Activated CD4-positive, alpha-beta T cell treated with anti-CD3 and anti-CD28 coated beads for 24 hours (primary cell): ENCODE measurements at places on chromosomes 5 and 9.

GRCh38 chr9:109926421-109926869, 146.4 kb downstream of the PALM2AKAP2 start:
- DNase-seq: no peak

DNA sequence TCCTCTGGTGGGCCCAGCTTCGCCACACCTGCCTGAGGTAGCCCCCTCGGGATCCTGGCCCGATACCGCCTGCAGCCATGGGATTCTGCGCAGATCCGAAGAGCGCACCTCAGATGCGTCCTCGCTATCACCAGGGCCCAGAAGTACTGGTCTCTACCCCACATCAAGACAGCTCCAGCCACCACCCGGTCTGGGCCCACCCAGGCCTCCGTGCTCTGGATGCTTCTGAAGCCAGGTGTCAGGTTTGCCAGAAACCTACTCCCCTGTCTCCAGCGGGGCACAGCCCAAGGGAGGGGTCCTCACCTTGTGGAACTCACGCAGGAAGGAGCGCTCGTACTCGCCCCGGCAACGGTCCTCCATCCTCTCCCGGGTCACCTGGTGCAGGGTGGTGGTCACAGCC, 2.4 kb downstream of the ANAPC2 start:
- no peak for DNase-seq

DNA sequence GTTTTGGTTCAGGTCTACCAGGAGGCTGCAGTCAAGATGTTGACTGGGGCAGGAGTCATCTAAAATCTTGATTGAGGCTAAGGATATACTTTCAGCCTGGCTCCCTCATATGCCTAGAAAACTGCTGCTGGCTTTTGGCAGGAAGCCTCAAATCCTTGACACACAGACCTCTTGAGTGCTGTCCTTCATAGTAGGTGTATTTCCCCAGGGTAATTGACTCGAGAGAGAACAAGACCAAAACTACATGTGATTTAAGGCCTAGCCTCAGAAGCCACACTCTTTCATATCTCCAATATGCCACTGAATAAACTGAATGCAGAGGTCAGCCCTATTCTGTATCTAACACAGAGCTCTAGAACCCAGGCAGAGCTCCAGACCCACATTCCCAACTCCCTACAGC, 402.3 kb upstream of the ADAMTS16 start:
- DNase-seq: no peak

DNA sequence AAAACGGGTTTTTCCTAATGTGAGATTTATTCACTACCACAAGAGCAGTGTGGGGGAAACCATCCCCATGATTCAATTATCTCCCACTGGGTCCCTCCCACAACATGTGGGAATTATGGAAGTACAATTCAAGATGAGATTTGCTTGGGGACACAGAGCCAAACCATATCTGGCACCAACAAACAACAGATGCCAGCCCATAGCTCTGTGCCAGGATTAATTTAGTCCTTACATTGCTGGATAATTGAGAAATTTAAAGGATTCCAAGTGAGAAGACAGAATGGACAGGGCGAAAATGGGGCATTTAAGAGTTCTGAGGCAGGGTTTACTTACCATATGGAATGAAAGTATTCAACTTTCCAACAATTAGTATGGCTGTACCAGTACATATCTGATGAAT, 30.8 kb upstream of the DNAH5 start:
- DNase-seq: no peak

DNA sequence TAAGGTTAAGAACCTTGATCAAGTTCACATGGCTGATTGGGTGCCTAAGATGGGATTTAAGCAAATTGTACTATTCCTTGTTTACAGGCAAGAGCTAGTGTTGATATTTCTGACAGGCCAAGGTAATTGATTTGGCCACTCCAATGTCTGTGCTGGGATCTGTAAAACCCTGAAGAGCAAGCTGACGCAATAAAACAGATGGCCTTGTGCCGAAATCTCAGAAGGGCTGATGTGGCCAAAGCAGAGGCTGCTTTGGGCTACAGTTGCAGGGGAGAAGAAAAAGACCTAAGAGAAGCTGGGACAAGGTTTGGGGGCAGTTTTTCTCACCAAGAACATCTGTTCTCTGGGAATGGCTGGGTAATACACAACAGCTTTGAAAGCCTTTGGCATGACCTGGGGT, 463.2 kb upstream of the ZNF608 start:
- DNase-seq: no peak

GRCh38 chr5:73908395-73908794, 282.4 kb downstream of the ARHGEF28 start:
- DNase-seq: no peak

GRCh38 chr9:116942593-116943061, 255.5 kb downstream of the TRIM32 start:
- DNase-seq: no peak

GRCh38 chr9:20563917-20564316, 58.4 kb downstream of the MLLT3 start:
- no peak for DNase-seq

GRCh38 chr9:77952635-77953328, 78.8 kb downstream of the GNAQ start:
- no peak for DNase-seq

DNA sequence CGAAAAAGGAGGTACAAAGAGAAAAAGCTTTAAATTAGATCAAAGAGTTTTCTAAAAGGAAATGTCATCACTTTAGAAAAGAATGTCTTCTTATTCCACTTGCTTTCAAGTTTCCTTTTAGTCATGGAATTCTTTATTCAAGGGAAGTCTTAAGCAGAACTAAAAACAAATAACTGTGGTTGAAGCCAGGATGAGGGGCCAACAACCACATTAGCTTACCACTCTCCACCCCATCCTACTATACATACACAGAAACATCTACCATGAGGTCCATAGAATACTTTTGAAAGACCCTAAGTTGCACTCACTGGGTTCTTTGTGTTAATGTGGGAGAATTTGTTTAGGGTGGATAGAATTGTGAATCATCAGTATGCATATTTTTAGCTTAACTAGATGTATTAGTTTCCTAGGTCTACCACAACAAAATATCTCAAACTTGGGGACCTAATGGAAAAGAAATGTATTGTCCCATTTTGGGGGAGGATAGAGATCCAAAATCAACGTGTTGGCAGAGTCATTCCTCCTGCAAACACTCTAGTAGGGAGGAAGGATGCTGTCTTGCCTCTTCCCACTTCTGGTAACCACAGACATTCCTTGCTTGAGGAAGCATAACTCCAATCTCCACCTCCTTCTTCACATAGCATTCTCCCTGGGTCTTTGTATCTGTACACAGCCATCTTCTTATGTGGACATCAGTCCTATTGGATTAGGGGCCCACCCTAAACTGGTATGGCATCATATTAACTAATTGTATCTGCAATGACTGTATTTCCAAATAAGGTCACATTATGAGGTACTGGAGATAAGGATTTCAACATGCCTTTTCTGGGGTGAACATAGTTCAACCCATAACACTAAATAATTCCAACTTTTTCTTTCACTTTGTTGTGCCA, 239.4 kb downstream of the LURAP1L start:
- no peak for DNase-seq

DNA sequence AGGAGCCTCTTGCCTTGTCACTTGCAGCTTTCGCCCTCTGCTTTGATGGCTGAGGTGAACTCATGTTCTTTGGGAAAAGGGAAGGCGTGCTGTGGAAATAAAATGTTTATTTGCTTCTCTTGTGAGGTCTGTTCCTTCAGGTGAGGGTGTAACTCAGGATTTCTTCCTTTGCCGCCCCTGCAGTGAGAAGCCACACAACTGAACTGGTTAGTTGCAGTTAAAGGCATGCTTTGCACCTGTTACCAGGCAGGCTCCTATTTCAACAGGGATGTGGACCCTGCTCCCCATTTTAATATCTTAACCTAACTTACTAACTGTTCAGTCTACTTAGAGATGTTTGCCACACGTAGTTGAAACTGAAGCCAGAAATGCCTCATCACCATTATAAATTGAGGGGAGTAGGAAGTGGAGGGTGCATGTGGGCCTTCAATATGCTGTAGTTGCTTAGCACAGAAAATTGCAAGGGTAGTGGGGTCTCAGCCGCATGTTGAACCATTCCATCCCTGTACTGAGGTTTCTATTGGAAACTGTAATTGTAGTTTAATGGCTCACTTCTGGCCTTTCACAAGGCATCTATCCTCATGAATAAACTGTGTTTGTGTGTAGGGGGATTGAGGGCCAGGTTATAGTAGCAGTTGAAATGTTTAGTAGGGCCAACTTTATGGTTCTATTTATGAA, 7.9 kb downstream of the RACK1 start:
- DNase-seq: no peak

- DNase-seq: no peak
Observed at GRCh38 chr9:135617538-135617900, 21.8 kb downstream of the GLT6D1 start.

DNA sequence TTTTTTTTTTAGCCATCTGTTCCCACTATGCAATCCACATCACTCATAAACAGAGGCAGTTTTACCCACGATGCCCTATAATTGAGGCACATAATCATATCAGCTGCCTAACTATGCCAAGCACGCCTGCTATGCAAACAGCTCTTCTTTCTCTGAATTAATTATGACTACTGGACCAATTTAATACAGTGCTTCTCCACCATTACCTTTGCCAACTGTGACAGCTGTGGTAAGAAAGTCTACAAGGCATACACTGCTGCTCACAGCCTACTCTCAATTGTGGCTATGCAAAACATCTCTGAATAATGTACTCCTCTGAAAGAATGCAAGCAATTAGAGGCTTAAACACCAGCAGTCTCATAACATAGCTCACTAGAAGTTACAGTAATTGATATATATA, 97.1 kb downstream of the DTWD2 start:
- DNase-seq: no peak

GRCh38 chr5:72434781-72435437, 72.3 kb downstream of the ZNF366 start:
- no peak for DNase-seq

DNA sequence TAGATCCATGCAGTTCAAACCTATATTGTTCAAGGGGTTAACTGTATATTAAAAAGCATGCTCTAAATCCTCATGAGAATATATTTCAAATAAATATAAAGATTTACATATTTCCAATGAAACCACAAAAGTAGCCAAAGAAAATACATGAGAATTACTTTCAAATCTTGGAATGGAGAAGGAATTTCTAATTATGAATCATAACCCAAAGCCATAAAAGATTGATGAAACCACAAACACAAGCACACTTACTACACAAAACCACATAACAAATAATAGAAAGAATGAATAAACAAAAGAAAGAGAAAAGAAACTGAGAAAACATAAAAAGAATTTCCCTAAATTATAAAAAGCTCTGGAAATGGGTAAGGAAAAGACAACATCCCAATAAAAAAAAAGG, 16.0 kb downstream of the ERP44 start:
- no peak for DNase-seq

- DNase-seq: peak; percentile 64
Observed at GRCh38 chr5:173329491-173330337, 1.5 kb upstream of the STC2 start.

DNA sequence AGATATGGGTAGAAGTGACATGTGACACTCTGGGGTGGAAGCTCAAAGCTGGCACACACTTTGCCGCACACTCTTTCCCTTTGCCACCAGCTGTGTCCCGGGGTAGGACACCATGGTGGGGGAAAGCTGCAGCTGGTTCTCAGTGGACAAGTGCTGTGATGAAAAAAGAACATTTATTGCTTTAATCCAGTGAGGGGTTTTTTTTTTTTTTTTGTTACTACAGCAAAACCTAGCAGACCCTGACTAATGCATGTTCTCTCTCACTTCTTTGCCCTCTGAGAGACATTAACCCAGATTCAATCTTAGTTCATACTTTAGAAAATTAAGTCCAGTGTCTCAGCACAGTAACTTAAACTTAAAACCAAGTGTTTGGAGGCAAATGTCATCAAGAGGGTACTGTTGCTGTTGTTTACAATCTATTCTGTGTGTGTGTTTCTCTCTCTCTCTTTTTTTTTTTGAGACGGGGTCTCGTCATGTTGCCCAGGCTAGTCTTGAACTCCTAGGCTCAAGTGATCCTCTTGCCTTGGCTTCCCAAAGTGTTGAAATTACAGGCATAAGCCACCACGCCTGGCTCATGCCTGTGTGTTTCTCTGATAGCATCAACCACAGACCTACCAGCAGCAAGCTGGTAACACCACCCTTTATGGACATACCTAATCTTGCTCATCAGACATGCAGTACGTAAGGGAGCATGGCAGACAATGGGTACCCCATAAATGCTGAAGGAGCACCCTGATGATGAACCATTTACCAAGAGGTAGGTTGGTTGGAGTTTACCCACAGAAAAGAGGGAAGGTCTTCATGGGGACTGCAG, 84.7 kb upstream of the TBC1D2 start:
- no peak for DNase-seq

DNA sequence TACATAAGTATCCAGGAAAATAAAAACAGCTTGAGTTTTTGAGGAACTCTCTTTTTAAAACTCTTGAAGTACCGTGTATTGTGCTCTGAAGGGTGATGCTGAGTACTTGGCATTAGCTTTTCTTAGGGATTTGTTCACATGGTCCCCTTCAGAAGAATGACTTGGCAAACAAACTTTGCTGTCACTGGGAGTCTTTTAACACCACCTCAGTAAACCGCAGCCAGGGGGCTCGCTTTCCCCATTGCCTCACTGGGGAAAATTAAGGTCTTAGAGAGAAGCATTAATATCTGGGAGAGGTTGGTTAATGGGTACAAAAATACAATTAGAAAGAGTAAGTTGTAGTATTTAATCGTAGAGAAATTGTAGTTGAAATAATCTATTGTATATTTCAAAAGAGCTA, 105.9 kb upstream of the DAP start:
- DNase-seq: no peak

GRCh38 chr5:124523897-124524296, 222.5 kb downstream of the ZNF608 start:
- no peak for DNase-seq

GRCh38 chr9:69391487-69391886, 66.5 kb downstream of the ENTREP1 start:
- no peak for DNase-seq

DNA sequence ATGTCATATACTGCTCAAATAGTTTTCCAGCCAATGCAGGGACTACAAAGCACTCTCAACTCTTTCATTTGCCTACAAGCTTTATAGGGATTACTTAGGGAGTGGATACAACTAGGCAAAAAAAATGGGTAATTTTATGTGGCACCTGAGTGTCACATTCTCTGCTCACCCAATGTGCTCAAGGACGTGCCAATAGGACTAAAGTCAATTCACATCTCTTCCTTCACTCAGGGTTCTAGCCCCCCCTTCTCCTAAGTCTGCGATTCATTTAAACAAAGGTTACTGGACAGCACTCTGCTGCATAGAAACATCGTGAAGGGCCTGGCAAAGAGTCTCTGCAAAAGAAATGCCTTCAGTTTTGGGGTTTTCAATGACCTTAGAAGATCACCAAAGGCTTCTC, 142.3 kb downstream of the TSSK1B start:
- DNase-seq: no peak

GRCh38 chr5:131357739-131358561, 94.1 kb downstream of the CDC42SE2 start:
- DNase-seq: peak; percentile 18
